ENCODE measurements at places on chromosomes 12 and 14.

GRCh38 chr14:81980601-81981306 is 447.1 kb upstream of the SEL1L start:
- no peak for DNase-seq

GRCh38 chr14:55077170-55078151 is 26.0 kb downstream of the MAPK1IP1L start:
- DNase-seq: no peak

DNA sequence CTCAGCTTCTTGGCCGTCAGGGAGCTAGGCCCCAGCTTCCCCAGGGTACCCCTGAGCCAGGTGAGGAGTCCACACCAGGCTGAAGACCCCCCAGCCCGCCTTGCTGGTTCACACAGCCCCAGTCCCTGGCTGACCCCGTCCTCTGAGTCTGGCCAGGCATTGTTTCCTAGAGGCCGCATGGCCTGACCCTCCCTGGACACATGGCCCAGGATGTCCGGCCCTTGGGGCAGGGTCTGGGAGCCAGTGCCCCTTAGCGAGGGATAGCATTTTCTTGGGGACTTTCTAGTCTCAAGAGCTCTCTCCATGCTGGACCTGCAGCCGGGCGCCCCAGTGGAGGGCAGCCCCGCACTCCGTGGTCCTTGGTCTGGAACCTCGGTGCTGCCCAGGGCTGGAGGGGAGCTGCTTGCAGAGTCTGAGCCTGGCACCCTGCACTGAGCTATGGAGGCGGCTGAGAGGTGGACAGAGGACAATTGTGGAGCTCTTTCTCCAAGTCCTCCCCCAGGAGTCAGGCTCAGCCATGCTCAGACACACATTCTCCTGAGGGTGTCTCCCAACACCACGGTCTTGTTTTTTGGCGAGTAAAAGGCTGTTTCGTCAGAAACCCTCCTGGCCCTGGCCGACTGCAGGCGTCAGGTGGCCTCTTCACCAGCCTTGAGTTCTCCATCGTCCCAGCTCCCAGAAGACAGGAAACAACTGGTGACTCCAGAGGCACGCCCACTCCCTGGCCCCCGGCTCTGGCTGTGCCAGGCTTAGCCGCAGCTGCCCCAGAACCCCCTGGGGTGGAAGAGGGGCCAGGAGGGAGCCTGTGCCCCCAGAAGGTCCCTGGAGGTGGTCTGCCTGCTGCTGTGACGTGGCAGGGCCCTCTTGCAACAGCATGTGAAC is 17.6 kb upstream of the CRIP2 start:
- DNase-seq: no peak

DNA sequence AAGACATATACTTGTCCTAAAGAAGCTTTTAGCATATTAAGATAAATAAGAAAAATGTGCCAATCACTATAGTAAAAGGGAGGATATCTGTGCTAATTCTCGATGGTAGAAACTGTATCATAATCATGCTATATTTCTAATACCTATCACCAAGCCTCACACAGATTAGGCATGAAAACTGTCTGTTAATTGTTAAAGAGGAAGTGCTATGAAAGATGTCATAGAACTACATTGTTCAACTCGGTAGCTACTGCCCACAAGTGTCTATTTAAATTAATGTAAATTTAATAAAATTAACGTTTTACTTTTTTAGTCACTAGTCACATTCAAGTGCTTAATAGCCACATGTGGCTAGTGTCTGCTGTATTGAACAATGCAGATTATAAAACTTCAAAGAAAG is 77.5 kb upstream of the KICS2 start:
- no peak for DNase-seq

- no peak for DNase-seq
These were observed 188.0 kb downstream of the TTC8 start for GRCh38 chr14:89012282-89013097.

DNA sequence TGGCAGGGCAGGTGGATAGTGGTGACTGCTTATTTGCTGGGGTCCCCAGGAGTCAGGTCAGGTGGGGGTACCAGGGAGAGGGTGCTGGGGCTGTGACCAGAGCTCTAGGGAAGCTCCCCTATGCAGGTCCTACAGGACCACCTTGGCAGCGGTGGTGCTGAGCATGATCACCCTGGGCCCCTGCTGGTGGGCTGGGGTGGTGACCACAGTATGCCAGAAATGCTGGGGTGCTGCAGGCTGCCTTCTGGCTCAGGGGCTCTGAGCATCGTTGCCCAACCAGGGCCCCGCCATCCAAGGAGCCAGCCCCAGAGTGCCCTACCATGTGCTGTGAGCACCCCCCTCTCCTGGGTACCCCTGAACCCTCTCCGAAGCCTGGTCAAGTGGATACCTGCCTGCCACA is 17.5 kb upstream of the NUDT14 start:
- DNase-seq: no peak

- no peak for DNase-seq
These were observed 22.4 kb upstream of the DIO3 start for GRCh38 chr14:101538878-101539277.

DNA sequence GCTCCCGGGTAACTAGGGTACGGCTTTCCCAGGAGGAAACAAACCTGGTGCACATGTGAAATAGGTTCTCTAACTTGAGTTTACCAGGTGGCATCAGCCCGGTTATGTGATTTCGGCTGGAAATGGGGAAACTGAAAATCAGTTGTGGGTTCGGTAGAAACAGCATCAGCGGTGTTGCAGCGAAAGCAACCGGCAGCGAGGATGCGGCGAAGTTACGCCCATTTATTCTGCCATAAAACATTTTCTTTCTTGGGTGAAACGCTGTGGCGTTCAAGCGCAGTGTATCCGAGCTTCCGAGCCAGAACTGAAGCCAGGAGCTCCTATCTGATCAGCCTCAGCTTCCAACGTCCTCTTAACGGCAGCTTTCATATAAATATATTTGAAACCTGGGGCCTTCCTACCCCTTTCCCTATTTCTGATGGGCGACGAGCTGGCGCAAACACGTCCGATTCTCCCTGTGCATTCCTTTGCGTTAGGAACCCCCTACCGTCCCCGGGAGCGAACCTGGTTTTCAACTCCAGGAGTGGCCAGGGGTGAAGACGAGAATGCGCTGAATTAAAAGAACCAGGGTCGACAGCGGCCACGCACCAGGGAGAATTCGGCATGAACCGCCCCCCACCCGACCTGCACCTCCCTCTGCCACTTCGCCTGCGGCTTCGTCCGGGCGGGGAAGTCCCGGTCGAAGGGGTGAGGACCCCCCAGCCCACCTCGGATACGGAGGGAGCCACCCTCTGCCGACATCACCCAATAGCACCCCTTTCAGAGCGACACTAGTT is 1.6 kb downstream of the DPF3 start:
- no peak for DNase-seq

- DNase-seq: no peak
These were observed 259.0 kb downstream of the CCDC59 start for GRCh38 chr12:82099216-82099615.

DNA sequence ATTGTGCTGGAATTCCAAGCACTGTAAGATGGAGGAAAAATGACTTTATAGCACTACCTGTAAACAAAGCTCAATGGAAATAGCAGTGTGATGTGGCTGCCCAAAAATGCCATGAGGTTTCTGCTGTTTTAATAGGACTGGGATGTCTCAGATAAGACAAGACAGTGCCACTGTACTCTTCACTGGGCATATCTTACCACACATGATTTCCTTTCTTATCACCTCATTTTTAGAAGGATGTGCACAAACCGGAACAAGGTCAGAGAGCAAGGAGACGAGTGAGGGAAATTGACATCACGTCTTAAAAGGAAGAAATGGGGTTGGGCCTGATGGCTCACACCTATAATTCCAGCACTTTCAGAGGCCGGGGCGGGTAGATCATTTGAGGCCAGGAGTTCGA is 38.4 kb upstream of the FGD4 start:
- DNase-seq: no peak

DNA sequence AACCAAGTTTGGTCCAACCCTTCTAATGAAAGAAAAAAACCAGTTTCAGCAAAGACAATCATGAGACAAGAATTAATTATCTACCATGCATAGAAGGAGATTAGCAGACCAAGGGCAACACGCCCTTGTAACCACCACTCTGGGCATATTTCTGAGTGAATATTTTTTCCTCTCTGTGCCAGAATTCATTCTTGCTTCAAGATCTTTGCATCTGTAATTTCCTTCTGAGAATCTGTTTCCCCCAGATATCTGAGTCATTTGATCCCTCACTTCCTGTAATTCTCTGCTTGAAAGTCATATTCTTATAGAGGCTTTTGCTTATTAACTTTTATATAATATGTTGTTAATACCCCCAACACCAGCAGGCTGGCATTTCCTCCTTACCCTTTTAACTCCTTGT is 243.7 kb downstream of the SLC16A7 start:
- DNase-seq: no peak

GRCh38 chr12:108911915-108912314 is 32.0 kb downstream of the DAO start:
- DNase-seq: no peak

GRCh38 chr12:103824290-103824689 is 16.7 kb downstream of the NT5DC3 start:
- no peak for DNase-seq

DNA sequence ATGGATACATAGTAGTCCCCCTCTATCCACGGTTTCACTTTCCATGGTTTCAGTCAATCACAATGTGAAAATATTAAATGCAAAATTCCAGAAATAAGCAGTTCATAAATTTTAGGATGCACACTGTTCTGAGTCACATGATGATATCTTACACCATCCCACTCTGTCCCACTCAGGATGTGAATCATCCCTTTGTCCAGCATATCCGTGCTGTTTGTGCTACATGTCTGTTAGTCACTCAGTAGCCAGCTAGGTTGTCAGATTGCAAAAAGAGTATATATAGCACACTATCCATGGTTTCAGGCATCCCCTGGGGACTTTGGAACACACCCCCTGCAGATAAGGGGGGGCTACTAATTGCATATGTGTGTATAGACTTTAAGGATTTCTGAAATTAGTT is 8.1 kb upstream of the NAA30 start:
- no peak for DNase-seq

DNA sequence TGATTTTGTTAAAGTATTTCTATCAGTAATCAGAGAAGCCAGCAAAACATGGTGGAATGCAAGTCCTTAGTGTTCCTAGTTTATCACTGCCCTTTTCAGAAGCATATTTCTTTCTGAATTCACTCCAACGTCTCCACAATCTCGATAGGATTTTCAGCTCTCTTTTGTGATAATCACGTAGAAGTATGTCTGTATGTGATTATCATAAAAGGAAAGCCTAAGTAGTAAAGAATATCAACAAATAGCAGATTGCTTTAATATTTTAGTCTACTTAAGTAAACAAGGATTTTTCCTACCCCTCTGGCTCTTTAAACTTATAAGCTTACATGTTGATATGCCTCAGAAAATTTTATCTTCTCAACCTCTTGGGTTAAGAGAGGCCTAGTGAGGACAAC is 147.4 kb upstream of the NUDT4 start:
- no peak for DNase-seq

DNA sequence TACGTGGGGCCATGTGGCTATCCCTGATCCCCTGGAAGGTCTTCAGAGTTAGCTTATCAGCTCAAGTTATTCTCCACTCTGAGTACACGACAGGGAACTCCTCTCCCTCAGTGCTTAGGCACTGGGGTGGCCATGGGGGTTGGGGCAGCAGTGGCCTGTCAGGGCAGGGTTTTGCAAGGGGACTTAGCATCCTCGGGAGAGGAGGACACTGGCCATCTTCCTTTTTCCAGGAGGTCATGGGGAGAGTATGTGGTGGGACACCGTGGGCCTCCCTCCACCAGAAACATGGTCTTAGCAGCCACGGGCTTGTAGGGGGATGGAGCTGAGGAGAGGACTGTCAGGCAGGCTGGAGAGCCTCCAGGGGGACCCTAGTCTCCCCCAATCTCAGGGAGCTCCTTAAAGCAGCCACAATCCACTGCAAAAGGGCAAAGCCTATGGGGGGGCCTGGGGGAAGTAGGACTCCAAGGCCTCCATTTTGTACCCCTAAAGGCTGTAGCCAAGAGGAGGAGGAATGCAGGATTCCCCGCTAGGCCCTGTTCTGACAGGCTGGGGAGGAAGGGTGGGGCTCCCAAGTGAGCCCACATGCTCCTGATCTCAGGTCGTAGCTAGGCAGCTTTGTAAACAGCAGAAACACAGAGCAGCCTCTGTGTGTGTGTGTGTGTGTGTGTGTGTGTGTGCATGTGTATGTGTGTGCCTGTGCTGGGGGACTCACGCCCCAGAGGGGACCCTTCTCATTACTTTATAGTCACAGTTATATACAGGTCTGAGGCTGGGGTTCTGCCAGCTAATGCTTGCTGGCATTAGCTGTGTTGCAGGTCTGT is 36.6 kb downstream of the KRT80 start:
- DNase-seq: no peak

DNA sequence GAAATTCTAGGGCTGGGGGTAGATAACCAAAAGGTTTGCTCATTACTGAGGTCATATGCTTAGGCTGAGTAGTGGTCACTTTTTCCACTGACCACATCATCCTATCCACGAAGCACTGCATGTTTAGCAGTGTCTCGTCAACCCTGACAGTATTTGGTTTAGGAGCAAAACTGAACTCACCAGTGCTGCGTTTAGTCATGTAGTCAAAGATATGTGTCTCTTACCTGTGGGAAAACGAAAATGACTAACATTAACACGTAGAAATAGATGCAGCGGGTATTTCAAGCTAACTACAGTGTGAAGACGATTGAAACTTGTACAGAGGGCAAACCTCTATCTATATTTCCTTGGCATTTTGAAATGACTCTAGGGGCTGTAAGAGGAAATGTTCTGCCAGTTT is 34.6 kb downstream of the MTHFD1 start:
- DNase-seq: no peak

DNA sequence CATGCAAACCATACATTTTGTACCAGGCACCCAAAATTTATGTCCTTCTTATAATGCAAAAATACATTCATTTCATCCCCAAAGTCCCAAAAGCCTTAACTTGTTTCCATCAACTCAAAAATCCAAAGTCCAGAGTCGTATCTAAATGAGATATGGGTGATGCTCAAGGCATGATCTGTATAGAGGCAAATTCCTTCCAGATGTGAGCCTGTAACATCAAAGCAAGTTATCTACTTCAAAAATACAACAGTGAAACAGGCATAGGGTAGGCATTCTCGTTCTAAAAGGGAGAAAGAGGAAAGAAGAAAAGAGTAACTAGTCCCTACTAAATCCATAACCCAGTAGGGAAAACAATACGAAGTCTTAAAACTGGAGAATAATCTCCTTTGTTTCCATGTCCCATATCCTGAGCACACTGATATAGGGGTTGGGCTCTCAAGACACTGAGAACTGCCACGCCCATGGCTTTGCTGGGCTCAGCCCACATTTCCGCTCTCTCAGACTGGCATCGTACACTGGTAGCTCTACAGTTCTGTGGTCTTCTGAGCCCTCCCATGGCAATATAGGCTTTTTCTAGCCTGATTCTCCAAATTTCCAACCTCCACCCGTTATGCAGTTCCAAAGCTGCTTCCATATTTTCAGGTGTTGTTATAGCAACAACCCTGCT is 232.8 kb downstream of the TMTC2 start:
- no peak for DNase-seq

DNA sequence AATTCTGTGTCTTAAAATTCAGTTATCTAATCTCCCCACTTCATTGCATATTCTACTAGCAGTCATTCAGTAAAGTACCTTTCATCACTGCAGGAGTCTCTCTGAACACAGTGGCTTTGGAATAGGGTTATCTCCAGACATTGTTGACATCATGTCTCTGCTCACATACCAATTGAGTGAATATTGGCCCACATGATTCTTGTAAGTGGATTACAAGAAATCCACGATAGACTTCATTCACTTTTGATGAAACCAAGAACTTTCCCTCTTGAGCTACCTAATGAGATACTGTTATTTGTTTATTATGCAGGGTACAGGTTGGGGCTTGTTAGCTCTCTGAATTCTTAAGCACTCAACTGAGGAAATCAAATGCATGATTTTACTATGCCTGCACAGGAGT is 284.9 kb downstream of the RAD51B start:
- no peak for DNase-seq

Measured in GM12864 (cell line).